ENCODE measurements at places on chromosomes 12 and 14. TPM values are rescaled to one million over a fixed set of nuclear protein-coding genes. Genes with fewer than 3 reads are reported as not detected.

Gene SLC5A8
- not detected for total RNA-seq

Gene B4GALNT3
- total RNA-seq = under 0.01 TPM

Gene HOTAIR
- not detected for total RNA-seq

Gene RASSF8
- total RNA-seq = 74.0 TPM

Gene USP44
- total RNA-seq = 4.7 TPM

Gene NEUROD4
- not detected for total RNA-seq

Gene RNASE1
- 495 TPM for total RNA-seq

Gene OR6C2
- total RNA-seq = not detected

Gene MYF6
- total RNA-seq = not detected

Data from sigmoid colon (tissue), 7 donors.